ENCODE measurements at places on chromosomes 11 and 22.

- DNase-seq, result peak; percentile 65
These were observed 14.8 kb downstream of the EXT2 start for GRCh38 chr11:44110231-44110679.

DNA sequence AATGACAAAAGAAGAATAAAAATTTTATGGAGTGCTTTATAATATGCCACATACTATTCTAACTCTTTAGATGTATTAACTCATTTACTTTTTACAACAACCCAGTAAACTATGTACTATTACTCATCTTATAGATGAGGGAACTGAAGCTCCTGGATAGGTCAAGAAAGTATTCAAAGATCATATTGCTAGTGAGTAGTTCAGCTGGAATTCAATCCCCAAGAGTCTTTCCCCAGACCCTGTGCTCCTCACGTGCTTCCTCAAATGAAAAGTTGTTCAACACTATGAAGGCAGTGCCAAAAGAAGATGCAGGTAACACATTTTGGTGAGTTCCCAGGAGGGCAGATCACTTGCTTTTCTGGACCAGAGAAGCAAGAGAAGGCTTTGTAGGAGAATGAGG, 46.8 kb downstream of the BTG4 start:
- no peak for DNase-seq

- DNase-seq, result no peak
These were observed 24.9 kb downstream of the CDKN1C start for GRCh38 chr11:2860636-2861035.

DNA sequence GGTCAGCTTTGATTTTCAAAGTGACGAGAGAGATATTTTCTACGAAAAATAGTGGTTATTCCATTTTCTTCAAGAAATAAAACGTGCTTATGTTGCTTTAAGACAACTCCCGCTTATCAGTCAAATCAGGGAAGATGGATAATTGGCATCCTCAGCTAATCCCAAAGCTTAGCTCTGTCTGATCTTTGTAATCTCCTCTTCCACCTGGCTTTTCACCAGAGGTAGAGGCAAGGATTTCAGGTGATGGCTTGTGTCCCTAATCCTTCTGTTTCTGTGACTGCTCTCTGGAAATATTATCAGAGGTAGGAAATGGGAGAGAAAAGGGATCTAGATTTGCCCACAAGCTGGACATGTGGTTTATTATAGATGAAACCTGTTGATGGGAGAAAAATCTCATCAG, 78.9 kb downstream of the DBX1 start:
- no peak for DNase-seq

DNA sequence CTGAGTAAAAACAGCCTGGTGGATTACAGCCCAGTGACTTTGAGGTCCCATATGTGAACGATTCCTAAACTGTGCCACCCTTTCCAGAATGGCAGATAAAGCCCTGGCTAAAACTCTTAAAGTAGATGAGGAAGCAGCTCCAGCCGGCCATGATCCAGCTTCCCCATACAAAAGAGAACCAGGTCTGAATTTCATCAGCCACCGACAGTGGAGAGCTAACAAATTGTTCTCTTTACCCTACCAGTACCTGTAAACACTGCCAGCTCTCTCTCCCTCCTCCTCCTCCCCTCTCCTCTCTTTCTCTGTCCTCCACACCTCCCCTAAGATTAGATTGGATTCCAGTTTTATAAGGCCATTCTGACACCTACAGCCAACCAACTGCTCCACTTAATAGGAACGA, 176.9 kb downstream of the DSCAML1 start:
- DNase-seq, result no peak

DNA sequence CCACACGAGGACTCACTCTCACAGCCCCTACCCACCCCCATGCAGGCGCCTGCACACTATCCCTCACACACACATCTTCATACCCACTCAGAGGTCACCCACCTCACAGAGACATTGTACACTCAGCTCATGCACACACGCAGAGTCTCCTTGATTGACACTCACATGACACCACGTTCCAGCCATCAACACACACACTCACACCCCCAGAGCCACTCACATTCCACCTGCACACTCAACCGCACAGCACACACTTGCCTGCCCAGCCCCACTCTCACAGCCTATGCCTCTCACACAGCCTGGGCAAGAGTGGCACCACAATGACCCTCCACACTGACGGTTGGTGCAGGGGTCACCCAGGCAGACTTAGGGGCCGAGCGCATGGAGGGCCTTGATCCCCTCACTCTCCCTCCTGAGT, 2.2 kb downstream of the SPI1 start:
- no peak for DNase-seq

- no peak for DNase-seq
These were observed 44.7 kb upstream of the ZBTB44 start for GRCh38 chr11:130359419-130359818.

GRCh38 chr11:111347723-111348115, 31.4 kb downstream of the POU2AF1 start:
- no peak for DNase-seq

DNA sequence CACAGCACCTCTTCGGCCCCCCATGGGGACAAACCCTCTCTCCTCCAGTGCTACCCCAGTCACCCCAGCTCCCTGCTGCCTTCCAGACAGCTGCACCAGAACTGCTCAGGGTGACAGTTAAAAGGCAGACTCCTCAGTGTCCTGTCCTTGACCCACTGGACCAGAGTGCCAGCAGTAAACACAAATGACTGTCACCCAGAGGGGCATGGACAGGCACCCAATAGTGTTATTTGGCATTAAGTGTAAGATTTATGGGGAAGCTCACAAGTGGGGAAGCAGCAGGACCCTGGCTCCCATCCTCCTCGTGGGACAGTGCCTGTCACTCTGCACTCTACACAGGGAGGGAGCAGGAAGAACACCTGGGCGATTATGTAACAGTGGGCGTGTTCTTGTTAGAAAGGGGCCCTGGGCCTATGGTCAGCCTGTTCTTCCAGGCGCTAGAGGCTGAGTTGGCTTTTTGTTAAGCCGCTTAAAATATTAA, 5.0 kb downstream of the RPS19BP1 start:
- DNase-seq, result peak; percentile 77

- no peak for DNase-seq
These were observed 74.2 kb downstream of the STIM1 start for GRCh38 chr11:3929649-3930048.

- no peak for DNase-seq
These were observed 12.7 kb upstream of the MIEF1 start for GRCh38 chr22:39489094-39490068.

- DNase-seq, result no peak
These were observed 320.3 kb downstream of the BUD13 start for GRCh38 chr11:116452461-116452860.

DNA sequence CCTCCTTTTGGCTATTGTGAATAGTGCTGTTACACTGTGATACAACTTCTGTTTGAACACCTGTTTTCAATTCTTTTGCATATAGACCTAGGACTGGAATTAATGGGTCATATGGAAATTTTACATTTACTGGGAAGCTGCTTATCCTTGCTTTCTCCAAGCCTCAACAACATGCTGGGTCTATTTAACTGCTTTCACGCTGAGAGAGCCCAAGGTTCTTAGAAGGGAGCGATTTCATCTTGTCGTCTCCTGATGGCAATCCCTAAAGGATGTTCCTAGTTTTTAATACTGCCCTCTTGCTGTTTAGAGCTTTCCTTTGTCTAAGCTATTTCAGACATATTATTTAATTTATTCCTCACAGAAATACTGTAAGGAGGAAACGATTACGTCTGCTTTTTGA, 15.5 kb downstream of the IRAG1 start:
- no peak for DNase-seq

DNA sequence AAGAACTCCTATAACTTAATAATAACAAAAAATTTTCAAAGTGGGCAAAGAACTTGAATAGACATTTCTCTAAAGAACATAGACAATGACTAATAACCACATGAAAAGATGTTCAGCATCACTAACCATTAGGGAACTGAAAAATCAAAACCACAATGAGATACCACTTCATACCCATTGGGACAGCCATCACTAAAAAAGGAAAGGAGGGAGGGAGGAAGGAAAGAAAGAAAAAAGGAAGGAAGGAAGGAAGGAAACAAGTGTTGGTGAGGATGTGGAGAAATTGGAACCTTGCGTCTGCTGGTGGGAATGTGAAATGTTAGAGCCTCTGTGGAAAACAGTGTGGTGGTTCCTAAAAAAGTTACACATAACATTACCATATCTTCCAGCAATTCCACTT, 55.8 kb downstream of the MS4A13 start:
- peak; percentile 50 for DNase-seq

DNA sequence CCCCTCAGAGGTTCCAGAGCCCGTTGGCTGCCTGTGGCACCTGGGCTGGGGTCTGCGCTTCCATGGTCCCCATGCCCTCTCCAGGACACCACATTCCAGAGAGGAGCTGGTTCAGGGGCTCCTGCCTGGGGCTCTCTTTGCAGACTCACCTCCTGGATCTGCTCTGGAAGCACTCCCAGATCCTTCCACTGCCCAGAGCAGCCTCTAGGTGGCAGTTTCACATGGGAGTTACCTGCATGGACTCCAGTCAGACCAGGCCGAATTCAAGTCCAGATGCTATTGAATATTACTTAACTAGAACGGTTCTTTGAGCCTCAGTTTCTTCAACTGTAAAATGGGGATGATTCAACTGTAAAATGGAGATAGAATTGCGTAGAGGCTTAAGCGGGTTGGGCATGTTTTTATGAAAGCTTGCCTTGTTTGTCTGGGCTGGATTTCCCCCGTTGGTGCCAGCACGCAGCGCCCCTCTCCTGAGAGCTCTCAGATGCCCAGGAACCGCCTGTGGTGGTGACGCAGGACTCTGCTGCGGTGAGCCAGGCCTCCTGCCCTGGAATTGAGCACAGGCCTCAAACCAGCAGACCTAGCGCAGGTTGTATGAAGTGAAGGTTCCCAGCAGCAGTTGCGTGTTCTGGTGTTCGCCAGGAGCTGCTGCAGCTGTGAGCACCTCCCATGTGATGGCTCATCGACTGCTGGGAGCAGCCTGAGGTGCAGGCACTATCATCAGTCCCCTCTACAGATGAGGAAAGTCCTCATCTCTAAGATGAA, 44.2 kb downstream of the LMO1 start:
- peak; percentile 37 for DNase-seq

DNA sequence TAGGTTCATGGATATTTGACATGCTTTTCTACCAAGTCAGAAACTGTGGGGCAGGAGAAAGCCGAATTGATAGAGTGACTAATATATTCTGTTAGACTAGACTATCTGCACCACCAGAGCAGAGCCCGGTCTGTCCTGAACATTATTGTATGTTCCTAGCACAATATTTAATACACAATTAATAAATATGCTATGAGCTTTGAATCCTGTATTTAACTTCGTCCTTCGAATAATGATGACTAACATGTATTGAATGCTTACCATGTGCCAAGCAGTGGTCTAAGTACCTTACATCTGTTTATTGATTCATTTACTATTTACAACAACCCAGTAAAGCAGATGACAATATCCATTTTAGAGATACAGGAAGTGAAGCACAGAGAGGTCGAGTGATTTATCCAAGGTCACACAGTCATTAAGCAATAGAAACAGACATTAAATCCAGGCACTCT, 44.8 kb upstream of the ANO3 start:
- no peak for DNase-seq

DNA sequence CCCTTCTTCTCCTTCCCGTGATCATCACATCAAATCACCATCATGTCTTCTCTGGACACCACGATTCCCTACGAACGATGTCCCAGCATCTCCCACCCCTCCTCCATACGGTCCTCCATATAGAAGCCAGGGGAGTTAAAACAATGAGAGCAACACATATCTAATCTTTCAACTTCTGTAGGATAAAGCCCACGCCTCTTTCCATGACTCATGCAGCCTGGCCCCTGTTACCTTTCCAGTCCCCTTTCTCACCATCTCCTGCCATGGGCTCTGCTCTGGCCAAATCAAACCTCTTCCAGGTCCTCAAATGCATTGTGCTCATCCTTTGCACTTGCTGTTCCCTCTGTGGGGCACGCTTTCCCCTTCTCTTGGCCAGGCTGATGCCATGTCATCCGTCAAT, 23.6 kb downstream of the RPS6KA4 start:
- no peak for DNase-seq

DNA sequence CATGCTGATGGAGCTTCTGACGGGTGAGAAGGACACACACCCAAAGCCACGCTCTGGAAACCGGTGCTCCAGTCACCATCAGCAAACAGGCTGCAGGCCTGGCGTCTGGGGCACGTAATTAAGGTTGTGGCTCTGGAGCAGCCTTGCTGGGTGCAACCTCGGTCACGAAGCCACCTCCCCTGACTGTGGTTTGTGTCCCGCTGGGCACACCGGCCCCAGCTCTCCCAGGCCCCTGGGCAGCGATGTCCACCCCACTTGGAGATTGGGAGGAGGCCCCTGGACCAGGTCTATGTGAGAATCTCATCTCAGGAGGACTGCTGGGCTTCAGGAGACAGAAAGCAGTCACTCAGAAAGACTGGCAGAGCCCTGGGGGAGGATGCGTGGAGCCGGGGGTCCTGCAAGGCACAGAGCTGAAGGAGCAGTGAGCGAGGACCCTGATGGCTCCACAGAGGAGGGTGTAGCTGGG, 631.6 kb downstream of the BRD1 start:
- DNase-seq, result no peak

GRCh38 chr22:37090920-37091695, 18.4 kb downstream of the TMPRSS6 start:
- no peak for DNase-seq

DNA sequence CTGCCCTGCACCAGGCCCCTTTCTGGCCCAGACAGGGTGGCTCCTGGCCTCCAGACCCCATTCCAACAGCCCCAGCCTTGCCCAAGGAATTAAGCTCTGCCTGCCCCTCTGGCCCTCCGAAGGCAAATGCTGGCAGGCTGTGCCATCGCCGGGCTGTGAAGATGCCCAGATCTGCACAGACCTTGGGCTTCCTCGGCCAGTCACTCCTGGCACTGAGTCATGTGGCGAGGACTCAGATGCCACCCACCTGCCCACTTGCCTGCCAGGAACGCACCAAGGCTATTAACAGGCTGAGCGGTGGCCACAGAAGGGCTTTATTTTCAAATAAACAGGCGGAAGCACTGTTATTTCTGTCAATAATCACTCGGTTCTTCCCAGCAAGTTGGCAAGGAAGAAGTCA, 50.3 kb upstream of the TTLL12 start:
- DNase-seq, result no peak

GRCh38 chr22:19852177-19852781, 2.4 kb downstream of the GNB1L start:
- no peak for DNase-seq

- no peak for DNase-seq
These were observed 28.0 kb downstream of the CHID1 start for GRCh38 chr11:882596-882995.
